ENCODE measurements at places on chromosomes 5 and 9.

DNA sequence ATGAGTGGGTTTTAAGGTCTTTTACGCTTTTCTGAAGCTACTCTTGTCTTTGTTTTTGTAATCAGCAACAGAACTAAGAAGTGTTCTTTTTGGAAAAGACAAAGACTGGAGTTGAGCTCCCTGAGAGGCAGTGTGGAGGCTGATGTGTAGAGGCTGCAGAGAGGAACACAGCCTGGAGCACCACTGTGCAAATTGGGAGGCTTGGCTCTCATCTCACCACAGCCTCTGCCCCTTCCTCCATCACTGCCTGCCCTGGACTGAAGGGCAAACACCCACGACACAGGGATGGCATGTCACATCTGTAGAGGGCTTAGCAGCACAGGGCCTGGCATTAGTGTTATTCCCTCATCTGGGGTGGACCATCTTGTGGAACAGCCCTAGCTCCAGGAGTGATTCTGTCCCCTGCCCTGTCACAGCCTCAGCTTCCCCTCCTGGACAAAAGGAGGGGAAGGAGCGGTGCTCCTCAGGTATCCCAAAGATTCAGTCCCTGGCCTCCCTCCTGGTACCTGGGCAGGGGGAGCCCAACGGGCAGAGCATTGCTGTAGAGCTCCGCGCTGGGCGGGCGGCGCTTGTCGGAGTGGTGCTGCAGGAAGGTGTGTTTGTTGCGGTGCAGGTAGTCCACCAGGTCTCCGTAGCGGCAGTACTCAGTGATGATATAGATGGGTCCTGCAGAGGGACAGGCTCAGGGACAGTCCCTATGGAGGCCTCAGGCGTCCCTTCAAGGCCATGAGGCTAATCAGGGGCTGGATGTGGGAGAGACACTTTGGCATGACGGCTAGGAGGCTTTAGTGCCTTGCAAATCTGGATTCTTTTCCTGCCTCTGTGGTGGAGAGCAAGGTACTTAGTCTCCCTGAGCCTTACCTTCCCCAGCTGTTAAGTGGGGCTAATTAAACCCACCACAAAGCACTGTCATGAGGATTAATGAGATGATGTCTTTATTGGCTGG lies 32.8 kb downstream of the PDGFRB start:
- DNase-seq: no peak

GRCh38 chr5:21931116-21931515 lies 922.0 kb downstream of the CDH12 start:
- DNase-seq: no peak

DNA sequence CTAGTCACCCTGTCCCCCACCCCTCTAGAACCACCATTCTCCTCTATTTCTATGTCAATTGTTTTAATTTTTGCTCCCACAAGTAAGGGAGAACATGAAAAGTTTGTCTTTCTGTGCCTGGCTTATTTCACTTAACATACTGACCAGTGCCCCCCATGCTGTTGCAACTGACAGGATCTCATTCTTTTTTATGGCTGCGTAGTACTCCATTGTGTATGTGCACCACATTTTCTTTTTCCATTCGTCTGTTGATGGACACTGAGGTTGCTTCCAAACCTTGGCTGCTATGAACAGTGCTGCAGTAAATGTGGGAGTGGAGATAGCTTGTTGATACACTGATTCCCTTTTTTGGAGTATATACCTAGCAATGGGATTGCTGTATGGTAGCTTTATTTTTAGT lies 7.4 kb upstream of the TERT start:
- no peak for DNase-seq

DNA sequence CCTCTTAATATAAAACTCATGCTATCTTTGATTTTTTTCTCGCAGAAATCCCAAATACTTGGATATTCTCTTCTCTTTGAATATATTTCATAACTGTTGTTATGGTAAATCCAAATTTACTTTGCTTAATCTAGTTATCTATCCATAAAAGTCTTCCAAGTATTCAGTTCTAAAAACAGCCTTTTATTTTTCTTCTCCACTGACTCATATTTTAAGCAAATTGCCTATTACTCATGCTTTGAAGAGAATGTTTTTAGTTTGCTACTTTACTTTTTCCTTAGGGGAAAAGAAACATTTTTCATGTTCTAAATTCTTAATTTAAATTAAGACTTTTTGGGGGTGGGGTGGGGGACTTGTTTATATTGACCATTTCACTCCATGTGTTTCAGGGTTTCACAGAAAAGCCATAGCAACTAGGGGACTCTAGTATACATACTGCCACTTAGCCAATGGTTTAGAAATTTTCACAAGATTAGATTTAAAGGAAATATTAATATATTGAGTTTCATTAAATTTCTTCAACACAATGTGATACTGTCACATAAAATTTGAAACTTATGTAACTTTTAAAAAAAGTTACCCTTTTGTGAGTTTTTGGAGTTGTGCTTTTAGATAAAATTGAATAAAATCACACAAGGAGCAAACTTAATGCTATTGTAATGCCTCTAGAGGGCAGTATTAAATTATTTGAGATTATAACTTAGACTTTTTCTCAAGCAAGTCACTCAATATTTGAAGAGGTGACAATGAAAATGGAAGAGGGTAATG lies 545.8 kb upstream of the ARRDC3 start:
- no peak for DNase-seq

- DNase-seq: peak; percentile 60
Measured at GRCh38 chr5:25544652-25545249, 900.0 kb upstream of the CDH10 start.

- DNase-seq: no peak
Measured at GRCh38 chr5:7419846-7420245, 23.9 kb downstream of the ADCY2 start.

DNA sequence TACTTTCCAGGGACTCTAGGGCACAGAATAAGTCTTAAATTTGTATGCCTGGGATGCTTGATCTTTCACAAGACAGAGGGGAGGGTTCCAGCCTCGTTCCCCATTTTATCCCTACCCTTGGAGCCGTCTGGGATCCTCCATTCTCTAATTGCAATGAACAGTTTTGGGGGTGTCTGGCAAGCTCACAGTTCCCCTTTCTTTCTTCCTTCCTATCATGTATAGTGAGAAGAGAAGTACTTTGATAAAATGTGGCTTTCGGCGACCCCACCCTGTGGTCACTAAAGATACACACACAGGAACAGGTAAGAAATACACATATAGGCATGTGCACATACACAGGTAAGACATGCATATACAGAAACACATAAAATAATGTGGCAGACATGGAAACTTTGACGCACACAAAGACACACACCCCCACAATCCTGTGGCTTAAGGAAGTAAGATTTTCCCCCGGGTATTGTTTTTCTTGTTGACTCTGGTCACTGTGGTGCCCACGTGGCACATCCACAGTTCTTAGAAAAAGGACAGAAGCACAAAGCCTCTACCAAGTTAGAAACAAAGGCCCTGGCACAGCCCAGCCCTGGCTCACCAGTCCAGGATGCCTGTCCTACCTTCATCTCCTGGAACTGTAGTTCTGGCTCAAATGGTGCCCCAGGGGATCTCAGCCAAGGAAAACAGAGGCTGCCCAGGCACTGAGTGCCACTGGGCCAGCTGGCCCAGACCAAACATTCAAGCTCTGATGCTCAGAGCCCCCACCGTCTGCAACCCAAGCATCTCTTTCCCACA lies 6.3 kb upstream of the SMU1 start:
- DNase-seq: peak; percentile 64

GRCh38 chr5:39130716-39131115 lies 56.5 kb upstream of the RICTOR start:
- no peak for DNase-seq

DNA sequence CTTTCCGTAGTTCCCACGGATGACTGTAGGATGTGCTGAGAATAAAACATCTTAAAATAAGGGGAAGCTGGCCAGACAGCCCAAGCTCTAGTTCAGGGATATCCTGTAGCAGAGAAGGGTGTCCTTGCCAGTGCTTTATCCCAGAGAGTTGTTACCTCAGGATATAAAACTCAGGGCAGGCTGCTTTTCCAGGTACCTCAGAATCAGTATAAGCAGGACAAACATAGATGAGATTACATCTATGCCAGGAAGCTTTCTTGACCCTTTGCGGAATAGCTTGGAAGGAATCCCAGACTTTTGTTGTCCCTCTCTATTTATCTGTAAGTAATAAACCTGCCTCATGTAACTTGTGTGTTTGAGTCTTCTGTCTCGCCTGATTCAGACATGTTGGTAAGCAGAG lies 565.7 kb downstream of the PRDM9 start:
- no peak for DNase-seq
